Cortex of kidney (tissue), 1 donor: ENCODE measurements at places on chromosomes 16 and 17.

GRCh38 chr16:86073103-86073625 is 174.2 kb downstream of the IRF8 start:
- DNase-seq = no peak

GRCh38 chr16:85729452-85730185 is 21.3 kb downstream of the C16orf74 start:
- DNase-seq = no peak

DNA sequence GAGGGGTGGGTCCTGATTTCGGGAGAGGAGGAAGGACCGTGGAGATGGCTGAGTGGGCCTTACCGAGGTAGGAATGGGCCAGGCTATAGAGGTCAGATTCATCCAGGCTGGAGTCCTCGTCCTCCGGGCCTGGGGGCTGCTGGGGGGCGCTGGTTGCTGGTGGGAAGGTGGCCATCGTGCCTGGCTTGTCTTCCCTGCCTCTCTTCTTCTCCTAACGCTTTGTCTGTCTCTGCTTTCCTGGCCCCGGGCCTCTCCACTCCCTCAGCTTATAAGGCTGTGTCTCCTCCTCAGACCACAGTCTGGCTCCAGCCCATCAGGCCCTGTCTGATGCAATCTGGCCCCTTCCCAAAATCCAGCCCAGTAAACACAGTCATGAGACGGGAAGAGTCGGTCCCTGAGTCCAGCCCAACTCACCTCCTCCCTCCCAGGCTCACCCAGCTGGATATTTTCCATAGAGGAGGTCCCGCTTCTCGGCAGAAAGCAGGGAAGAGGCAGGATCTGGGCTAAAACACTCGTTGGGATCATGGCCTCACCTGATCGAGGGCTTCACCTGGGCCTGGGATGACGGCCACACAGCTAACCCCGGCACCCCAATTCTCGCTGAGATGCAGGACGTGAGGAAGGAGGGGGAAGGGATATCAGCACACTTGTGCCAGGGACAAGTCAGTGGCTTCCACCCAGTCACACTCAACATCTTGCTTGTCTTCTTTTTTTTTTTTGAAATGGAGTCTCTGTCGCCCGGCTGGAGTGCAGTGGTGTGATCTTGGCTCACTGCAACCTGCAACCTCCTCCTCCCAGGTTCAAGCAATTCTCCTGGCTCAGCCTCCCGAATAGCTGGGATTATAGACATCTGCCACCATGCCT is at the start of gene NUPR1:
Gene NUPR1, minus strand, starts transcription at position 242 of the 864 bp plus-strand sequence. Its CDS starts 67 bp downstream, at position 175.
- DNase-seq = no peak

DNA sequence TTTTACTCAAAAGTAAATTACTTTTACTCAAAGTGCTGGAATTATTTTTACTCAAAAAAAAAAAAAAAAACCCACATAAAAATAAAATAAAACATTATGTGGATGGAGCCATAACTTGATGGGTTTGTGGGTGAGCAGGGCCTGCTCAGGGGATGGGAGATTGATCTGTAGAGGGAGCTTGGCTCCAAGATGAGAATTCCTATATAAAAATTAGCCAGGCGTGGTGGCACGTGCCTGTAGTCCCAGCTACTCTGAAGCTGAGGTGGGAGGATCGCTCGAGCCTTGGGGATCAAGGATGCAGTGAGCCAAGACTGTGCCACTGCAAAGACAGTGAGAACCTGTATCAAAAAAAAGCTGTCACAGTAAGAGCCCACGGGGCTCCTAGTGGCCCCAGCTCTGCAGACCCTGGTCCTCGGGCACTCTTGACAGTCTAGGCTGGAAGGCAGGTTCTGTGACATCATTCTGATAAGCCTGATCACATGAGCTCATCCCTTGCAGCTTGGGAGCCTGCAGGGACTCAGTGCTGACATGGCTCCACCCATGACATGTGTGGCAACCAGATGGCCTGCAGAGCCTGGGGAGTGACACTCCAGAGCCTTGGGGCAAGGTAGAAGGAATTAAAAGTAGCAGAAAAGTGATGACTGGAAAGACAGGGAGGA is 42.5 kb downstream of the ST3GAL2 start:
- no peak for DNase-seq

GRCh38 chr17:72861811-72862210 is 230.7 kb downstream of the SLC39A11 start:
- no peak for DNase-seq

DNA sequence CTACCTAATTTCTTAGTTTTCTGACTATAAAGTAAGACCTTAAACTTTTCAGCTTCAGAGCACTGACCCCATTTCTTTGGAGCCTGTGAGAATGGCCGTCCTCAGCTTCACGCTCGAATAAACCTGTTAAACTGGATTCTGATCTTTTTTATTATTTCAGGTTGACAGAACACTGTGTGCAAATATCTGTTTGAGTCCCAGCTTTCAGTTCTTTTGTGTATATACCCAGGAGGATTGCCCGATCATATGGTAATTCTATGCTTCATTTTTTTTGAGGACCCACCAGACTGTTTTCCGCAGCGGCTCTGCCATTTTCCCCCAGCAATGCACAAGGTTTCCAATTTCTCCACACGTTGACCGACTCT is 19.8 kb upstream of the KCNH6 start:
- DNase-seq = no peak

DNA sequence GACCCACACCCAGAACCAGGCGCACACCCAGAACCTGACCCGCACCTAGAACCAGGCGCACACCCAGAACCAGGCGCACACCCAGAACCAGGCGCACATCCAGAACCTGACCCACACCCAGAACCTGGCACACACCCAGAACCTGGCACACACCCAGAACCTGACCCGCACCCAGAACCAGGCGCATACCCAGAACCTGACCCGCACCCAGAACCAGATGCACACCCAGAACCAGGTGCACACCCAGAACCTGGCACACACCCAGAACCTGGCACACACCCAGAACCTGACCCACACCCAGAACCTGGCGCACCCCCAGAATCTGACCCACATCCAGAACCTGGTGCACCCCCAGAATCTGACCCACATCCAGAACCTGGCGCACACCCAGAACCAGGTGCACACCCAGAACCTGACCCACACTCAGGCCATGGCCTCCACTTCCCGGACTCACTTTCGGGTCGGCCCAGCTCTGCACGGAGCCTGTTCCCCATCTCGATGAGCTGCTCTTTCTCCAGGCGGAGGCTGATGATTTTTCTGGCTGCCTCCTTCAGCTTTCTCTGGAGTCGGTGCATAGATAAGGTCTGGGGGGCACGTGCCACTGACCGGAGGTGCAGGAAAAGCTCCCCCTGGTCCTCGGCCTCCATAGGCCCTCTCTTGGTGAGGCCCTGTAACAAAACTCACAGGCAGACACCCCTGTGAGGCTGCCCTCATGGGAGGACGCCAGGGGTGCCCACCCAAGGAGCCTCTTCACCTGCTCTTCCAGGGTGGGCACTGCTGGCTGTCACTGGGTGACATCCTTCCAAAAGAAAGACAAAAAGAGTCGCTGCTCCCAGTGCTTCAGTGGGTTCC is 53.3 kb upstream of the FASN start:
- no peak for DNase-seq

DNA sequence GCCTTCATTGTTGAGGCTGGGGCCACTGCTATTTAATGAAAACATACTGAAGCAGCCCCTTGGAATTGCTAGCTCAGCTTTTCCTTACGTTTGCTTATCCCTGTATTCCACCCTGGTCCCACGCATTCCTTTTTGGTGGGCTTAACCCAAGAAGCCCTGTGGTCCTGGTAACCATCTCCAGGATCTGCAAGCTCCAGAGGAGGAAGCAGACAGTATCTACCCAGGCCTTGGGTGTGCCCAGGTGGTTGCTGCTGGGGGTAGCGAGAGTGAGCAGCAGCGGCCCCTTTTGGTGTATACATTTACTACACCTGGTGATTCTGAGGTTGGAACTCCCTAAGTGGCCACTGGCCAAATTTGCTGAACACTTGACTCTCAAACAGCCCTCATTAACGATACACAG is 97.7 kb downstream of the CBLN1 start:
- DNase-seq = no peak

GRCh38 chr17:68780596-68780995 is 174.6 kb downstream of the ABCA8 start:
- no peak for DNase-seq
